ENCODE measurements at places on chromosomes 4 and X.

DNA sequence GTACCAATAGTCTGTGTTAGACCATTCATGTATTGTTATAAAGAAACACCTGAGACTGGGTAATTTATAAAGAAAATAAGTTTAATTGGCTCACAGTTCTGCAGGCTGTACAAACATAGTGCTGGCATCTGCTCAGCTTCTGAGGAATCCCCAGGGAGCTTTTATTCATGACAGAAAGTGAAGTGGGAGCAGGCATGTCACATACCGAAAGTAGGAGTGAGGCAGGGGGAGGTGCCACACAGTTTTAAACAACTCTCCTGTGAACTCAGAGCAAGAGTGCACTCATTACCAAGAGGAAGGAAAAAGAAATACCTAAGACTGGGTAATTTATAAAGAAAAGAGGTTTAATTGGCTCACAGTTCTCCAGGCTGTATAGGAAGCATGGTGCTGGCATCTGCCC, 591.2 kb downstream of the PPP4R3C start:
- DNase-seq = no peak

DNA sequence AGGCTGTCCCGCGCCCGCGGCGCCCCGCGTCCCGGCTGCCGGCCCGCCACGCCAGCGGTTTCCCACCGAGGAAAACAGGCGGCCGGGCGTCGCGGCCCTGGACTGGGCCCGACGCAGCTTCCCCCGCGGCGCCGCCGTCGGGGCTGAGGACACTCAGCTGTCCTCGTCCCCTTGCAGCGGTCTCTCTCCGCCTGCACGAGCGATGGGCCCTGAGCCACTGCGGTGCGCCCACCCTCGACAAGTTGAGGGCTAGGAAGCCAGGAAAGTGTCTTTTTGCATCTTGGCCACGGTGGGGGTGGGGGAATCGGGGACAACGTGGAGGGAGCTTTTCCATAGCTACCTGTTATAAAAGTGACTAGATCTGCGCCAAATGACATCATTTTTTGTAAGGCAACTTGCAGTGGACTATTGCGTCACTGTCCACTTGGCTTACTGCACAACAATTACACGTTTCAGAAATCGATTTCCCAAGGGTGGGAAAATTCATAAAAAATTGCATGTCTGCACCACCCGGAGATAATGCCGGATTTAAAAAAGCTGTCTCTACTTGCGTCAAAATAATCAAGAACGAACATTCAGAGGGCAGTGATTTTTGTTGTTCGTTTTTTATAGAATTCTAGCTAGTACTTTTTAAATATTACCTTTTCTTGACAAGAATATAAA, 1.1 kb downstream of the KLHL15 start:
- peak; percentile 80 for DNase-seq

DNA sequence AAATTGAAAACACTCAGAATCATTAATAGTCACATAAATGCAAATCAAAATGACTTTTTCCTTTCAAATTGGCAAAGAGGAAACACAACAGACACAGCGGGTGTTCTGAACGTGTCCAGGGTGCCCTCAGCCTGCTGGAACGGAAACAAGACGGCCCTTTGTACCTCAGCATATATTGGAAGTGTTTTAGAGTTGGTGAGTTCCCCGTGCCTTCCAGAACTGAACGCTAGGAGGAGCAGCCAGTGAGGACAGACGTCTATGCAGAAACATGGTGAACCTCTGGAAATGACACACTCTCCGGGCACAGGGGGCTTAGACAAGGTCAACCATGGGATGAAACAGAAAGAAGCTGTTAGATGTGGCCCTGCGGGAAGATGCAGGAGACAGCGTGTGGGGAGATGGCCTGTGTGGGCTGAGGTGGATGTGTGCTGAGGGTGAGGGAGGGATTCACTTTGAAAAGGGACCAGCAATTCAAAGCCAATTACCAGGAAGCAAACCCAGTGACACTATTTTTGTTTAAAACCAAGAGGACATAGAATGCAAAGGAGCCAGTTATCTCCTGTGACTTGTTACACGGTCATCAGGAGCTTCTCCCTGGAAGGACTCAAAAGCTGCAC, 40.4 kb downstream of the RNF212 start:
- peak; percentile 54 for DNase-seq

- no peak for DNase-seq
These were observed 8.0 kb downstream of the ARHGEF38 start for GRCh38 chr4:105560421-105560848.

GRCh38 chr4:186297013-186297645, 31.1 kb downstream of the F11 start:
- DNase-seq = peak; percentile 57

DNA sequence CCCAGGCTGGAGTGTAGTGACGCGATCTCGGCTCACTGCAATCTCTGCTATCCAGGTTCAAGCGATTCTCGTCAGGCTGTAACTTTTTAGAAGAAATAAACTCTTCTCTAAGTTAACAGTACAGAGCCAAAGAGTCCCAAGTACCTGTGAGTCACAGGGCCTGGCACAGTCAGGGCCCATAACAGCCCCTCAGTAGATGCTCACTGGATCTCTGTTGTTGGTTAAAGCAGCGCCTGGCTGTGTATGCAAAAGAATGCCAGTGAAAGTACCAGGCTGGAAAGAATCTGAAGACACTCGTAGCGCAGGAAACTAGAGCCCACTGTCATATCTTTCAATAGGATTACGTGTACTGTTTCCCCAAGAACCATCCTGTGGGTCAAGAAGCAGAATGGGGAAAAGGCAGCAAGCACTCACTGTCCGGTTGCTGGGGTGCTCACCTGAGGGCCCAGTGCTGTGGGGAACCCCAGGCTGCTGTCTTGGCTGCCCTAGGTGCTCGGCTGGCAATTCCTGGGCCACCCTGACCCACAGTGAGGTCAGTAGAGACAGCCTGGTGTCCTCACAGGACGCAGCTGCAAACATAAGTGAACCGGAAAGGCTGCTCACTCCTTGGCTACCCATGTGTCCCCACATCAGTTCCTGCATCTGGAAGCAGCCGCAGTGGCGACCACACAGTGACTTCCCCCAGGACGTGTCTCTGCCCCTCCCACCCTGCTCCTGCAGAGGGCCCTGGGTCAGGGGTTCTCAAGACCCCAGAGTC, 3.1 kb upstream of the SLBP start:
- no peak for DNase-seq

DNA sequence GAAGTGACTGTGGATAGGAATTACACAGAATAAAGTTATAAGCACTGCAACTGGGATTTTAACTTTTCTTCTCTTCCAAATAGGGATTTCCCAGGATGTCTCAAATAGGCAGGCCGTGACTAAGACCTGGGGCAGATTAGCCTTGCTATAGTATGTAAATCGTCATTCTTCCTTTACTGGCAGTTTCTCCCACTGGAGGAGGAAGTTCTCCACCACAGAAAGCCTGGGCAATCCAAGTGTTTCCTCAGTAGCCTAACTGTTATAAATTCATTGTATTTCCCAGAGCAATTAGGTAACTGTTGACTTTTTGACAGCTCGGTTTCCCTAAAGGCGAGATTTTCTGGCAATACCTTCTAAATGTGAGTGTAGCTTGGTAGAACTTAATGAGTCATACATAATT, at the start of gene TNIP3:
TNIP3 (minus strand) TSS at position 31 of the 400 bp plus-strand sequence. CDS start 196 bp downstream, outside the sequence.
- peak; percentile 39 for DNase-seq

- no peak for DNase-seq
These were observed 779.0 kb upstream of the INTU start for GRCh38 chr4:126853715-126854114.

DNA sequence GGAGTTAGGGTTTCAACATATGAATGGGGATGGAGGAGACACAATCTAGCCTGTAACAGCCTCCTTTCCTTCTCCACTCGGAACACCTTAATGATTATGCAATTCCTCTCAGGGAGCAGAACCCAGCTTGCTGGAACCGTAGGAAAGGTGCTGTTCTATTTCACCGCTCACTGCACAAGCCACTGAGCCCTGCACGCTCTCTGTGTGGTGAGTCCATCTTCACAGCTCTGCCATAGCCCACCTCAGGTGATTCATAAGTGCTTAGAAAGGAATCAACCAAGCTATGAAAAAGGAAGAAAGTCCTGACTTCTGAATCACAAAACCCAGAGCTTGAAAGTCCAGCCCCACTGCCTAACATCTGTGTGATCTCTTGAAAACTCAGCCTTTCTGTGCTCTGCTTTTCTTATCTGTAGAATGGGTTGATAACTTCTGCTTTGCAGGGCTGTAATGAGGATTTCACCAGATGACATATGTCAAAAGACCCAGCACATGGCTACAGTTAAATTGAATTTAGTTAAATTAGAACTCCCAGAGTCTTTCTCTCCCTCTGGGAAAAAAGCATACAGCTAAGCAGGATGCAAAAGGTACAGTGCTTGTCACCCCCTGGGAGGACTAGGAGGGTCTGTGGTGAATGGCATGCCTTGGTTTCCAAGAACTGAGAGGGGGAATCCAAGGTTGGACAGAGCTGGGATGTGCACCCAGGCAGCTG, 91.6 kb downstream of the WFS1 start:
- no peak for DNase-seq

DNA sequence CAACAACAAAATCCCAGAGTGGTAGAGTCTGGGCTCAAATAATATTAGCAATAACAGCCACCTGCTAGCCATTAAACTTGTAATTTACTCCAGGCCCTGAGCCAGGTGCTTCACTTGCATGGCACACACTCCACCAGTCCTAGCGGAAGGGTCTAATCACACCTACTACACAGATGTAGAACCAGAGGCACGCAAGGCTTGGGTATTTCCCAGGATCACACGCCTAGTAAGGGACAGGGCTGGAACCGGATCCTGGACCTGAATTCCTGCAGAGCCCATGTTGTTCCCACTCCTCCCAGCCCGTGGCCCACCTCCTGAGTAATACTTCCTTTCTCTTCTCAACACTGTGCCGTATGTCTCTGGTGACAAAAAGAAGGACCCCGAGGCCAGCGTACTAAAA, 5.7 kb downstream of the MAGEA1 start:
- DNase-seq = no peak

DNA sequence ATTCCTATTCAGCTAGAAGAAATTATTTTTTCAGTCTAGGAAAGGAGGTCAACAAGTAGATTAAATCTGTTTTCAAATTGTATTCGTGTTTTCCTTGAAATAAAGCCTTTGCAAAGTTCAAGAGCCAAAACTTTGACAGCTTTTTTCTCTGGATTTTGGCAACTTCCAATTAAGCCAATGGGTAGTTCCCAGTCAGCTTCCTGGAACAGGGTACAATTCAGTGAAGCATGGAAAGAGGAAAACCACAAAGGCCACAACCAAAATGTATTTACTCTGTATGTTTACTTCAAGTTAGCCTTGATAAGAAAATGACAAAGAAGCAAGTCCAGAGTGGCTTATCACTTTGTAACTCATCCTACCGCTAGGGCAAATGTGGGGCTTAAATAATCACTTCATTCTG, 188.6 kb downstream of the COMMD8 start:
- no peak for DNase-seq

GRCh38 chr4:15692602-15693001, 10.3 kb upstream of the BST1 start:
- no peak for DNase-seq

GRCh38 chr4:106753426-106753825, 282.7 kb downstream of the DKK2 start:
- DNase-seq = peak; percentile 48

GRCh38 chr4:180828455-180829018, 1414.7 kb upstream of the TENM3 start:
- peak; percentile 79 for DNase-seq

GRCh38 chr4:7384003-7384928, 50.5 kb downstream of the PSAPL1 start:
- DNase-seq = no peak

DNA sequence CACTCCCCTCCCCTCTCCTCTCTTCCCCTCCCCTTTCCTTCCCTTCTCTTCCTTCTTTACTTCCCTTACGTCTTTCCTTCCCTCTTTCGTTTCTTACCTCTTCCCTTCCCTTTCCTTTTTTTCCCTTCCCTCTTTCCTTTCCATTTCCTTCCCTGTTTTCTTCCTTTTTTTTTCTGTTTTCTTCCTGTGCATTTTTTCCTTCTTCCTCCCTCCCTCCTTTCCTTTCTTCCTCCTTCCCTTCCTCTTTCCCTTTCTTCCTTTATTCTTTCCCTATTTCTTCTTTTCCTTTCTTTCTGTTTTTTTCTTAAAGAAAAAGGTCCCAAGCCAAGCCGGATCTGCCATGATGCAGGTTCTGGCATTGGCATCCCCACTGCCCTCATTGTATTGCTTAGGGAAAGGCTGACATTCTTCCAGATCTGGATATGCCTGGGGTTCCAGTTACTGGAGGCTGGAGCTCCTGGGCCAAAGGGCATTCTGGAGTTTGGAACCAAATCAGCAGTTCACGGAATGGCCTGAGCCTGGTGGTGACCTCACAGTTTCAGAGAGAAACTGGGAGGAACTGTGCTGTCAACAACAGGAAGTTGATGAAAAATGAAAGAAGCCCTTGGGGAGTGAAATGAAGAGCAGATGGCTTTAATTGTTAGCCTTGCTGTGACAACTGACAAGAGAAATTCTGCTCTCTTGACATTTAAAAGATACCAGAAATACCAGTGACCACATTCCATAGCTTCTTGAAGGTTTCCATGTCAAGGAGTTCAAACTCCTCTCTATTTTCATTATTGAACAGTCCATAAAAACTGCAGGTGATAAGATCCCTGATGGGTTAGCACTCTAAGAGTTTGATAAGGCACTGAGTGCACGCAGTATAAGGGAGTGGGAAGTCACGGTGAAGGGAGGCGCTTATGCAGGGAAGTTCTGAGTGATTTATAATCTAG, 622.1 kb downstream of the SPRY1 start:
- DNase-seq = peak; percentile 86

- DNase-seq = no peak
These were observed 20.5 kb upstream of the AFAP1 start for GRCh38 chr4:7960017-7960789.

- no peak for DNase-seq
These were observed 16.3 kb upstream of the IDS start for GRCh38 chrX:149521438-149521837.

- no peak for DNase-seq
These were observed 5.7 kb upstream of the SLC25A4 start for GRCh38 chr4:185137233-185137925.

- DNase-seq = no peak
These were observed 9.5 kb downstream of the ADH5 start for GRCh38 chr4:99078931-99079624.
